ENCODE measurements at places on chromosomes 6 and 20.

DNA sequence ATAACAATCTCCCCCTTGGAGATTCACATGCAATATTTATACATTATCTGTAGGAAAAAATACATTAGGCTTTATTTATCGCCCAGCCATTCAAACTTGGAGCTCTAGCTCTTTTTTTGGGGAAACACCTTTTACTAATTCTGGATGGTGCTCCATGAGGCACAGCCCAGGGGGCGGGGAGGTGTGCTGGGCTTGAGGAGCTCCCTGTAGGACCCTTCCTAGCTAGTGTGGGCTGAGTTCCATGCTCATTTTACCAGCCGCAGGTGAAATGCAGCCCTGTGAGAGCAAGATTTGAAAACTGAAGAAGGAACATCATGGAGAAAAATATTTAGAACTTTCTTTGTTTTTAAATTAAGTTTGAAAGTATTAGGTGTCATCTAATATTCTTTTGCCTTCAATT lies 99.6 kb upstream of the POPDC3 start:
- no peak for DNase-seq

GRCh38 chr20:10531848-10532247 lies 96.7 kb downstream of the SLX4IP start:
- DNase-seq = no peak

DNA sequence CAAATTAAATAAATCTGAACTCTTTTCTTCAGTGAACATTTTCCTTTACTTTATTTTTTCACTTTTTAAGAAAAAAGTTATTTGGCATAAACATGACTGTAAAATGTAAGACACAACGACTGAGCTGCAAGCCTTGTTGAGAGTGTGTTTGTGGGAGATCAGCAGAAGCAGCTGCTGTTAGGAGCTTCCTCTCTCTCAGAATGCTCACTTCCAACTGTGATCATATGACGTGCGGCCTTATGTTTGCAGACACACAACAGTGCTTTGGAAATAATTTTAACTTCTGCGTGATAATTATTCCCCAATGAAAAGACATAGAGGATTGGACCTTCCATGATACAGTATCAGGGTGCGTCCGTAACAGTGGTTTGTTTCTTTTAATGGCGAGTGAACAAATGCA lies 104.0 kb downstream of the ARHGAP18 start:
- no peak for DNase-seq

DNA sequence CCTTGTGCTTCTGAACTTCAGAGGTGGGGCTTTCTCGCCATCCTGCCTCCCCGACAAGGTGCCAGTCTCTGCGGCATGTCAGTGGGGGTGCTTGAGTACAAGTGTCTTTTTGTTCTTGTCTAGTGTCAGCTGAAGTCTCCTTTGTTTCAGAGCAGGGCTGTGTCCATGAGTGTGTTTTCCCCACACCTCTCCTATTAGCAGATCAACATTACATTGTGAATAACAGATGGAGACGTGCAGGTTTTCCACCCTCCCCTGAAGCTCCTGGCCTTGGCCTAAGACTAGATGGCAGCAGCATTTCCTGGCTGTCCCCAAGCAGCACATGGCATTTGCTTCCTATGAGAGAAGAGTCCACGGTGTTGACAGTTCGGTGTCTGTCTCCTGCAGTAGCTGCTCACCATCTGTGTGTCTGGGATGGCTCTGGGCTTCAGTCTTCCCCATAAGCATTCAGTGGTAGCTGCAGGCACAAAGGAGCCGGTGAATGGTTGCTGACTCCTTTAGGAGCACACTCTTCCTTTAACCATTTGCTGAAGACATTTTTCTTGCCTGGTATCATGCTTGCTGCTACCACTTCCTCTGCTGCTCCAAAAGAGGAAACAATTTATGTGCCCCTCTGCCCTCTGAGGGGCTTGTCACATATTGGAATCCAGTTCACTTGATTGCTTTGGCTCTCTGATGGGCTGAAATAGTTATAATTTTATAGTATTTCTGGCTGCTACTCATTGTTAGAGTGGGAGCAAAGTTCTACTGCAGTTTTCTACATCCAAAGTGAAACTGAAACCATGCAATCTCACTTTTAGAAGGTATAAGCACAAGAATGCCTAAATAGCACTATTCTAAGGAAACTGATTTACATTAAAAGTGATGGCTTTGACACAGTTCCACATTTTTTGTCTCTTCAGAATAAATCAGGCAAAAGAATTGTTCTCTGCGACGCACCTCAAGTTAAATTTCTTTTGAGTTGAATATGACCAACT lies 913.0 kb downstream of the C6orf118 start:
- no peak for DNase-seq

DNA sequence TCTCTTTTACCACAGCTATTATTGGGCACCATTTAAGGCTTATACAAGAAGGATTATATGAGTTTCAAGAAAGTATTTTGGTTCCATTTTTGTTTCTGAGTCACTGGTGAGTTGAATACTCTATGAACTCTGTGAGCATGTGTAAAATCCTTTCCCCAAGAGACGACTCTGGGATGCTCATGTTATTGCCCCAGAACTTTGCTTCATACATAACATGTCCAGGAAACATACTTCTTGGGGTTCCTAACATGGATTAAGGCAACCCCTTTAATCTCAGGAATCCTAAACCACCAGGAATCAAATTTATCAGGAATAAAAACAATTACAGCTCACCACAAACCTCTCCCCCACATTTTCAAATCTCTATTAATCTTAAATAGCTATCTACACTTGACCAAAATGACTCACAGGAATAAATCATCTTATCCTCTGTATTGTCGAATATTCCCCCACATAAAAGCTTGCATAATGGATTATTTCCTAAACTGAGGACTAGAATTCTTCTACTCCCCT lies 117.5 kb upstream of the COL21A1 start:
- no peak for DNase-seq

DNA sequence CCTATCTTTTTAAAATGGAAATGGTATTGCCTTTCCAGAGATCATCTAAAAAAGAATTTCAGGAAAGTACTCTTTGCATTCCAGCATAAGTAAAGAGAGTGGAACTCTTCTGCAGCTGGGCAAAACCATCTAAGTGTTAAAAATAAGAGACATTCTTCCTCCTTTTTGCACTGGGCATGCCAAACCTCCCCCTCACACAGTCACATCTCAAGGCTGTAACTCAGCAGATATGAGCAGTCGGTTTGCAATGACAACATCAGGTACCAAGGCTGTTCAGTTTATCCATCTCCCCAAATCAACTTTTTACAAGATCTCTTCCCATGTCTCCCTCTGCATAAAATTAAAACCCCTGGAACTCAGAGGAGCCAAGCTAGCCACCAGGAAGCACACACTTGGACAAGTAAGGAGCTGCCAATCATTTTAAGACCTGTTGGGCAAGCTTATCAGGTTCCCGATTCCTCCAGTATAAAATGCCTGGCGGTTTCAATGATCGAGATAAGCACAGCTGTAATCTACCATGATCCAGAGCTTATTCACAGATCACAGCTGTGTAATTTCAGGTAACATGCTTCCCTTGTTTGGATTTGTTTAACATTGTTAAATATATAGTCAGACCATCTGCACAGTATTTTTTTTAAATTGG lies 23.2 kb downstream of the ID4 start:
- DNase-seq = no peak

- DNase-seq = no peak
Measured at GRCh38 chr20:57106030-57106682, 160.3 kb downstream of the BMP7 start.

- no peak for DNase-seq
Measured at GRCh38 chr6:125066140-125066539, 87.4 kb upstream of the TPD52L1 start.

GRCh38 chr6:112576423-112576822 lies 229.3 kb downstream of the RFPL4B start:
- no peak for DNase-seq

DNA sequence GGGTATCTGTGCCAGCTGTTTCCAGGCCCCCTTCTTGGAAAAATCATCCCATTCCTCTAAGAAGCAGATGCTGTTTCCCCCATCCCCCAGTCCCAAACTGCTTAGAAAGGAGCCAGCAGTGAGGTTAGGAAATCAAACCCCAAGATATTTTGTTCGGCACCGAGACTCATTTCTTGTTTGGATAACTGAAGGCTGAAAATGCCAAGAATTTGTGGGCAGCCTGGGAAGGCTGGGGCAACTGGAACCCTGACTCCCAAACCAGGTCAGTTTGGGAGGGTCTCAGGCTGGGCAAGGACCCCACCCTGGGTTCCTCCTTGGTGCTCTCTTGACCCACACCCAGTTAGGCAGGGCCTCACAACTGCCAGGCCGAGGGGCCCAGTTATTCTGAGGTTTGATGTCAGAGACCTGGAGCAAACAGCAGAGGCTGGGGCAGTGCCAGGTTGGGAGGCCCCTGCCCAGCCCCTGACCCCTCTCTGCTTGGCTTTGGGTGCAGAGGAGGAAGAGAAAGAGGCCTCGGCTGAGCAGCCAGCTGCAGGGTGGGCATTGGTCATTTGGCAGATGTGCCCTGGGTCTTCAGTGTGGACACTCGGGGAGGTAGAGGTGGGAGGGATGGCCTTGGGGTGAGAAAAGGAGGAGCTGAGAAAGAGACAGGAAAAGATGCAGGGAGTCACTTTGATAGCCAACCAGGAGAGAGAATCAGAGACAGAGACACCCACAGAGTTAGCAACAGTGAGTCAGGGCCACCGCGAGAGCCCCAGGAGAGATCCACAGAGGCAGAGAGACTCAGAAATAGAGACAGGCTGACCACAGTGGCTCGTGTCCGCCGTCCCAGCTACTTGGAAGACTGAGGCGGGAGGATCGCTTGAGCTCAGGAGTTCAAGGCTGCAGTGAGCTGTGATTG lies 5.0 kb downstream of the ANGPT4 start:
- DNase-seq = no peak

DNA sequence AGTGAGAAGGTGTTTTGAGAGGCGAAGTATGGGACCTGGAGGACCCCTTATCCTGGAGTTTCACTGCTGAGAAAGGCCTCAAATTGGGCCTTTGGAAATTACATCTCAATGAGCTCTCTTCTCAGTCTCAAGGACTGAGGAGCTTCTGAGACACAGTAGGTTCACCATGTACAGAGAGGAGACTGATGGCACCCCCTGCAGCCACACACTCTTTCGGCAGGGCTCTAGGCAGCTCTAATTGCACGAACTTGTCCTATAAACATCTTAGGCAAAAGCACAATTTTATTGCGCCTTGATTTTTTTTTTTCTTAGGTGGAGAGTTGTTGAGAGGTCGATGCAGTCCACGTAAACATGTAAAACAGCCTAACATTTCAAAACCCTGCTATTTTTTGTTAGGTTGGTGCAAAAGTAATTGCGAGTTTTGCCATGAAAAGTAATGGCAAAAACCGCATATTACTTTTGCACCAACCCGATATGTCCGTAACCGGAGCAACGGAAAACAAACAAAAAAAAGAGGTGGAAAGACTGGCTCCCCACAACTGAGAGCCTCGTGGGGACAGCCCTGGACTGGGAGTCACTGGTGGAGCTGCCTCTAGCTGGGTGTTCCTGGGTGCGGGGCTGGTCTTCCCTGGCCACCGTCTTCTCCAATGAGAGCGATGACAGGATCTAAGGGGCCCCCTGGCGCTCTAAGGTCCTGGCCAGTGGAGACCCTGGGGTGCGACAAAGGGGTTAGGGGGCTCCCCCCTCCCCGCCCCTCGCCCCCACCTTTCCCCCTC lies 84.0 kb upstream of the EYA2 start:
- DNase-seq = peak; percentile 77

GRCh38 chr20:16707674-16708073 lies 22.2 kb upstream of the SNRPB2 start:
- DNase-seq = no peak

GRCh38 chr20:40669692-40670091 lies 19.3 kb downstream of the MAFB start:
- DNase-seq = no peak

GRCh38 chr6:105646391-105646867 lies 243.5 kb upstream of the PREP start:
- no peak for DNase-seq

GRCh38 chr6:112026933-112027332 lies 27.0 kb upstream of the CCN6 start:
- no peak for DNase-seq

Data from SHP77 treated with DMSO at 0.1 percent for 48 hours (cell line).